Effector CD8-positive, alpha-beta T cell (primary cell): ENCODE measurements at places on chromosomes 7 and 10.

- DNase-seq, result peak; percentile 8
These were observed 652 bp downstream of the KAZALD1 start for GRCh38 chr10:101062232-101063049.

DNA sequence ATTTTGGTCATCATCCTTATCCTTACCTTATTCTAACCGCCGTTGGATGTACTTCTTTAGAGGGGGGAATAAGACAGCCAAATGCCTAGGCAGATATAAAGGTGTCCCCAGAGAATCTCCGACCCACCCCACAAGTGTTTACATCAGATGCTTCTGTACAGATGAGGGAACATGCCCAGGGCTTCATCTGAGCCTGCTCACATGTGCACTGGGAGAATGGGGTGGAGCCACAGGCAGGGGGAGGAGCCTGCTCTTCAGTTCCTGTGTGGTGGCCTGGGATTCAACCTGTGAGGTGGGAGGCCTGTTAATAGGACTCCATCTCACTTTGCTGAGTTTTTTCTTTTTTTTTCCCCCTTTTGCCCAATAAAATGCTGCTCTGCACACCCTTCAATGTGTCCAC is 27.6 kb upstream of the OPTN start:
- no peak for DNase-seq

- no peak for DNase-seq
These were observed 4.1 kb downstream of the PRSS2 start for GRCh38 chr7:142774826-142775225.

DNA sequence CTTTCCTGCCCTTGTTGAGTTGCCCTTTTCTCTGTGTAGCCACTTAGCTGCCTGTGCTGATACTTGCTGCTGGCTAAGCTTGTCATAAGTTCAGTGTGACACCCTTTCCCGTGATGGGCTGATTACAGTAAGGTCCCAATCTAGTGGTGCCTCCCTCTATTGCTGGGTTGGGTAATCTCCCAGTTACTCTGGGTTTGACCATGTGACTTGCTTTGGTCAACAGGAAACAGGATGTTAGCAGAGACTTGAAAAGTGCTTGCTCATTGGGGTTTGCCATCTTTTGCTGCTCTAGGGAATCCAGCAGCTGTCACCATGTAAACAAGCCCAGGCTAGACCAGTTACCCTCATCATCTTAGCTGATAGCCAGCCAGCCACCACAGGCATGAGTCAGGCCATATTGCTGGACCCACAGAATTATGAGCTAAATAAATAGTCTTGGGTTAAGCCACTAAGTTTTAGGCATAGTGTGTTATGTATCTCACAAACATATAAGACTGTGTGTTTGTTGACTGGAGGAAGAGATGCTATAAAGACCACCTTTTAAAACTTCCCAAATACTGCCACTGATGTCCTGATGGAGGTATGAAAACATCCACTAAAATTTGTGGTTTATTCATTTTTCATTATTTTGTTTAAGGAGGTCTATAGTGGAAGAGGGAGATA is 4.0 kb upstream of the LEP start:
- no peak for DNase-seq

DNA sequence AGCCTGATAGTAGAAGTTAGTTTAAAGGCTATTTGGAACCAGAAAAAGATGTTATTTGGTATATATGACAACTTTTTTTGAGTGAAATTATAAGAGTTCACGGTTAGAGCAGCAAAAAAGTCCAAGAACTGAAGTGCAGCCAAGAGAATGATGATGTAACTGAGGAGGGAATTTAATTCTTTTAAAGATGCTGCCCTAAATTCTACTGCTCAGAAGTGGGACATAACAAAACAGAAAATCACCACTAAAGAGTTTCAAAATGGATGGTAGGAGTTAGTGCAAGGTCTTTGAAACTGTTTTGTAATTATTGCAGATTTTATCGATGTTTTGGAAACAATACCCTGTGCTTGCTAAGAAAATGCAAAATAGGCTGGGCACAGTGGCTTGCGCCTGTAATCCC is 6.5 kb downstream of the SAMD8 start:
- DNase-seq, result no peak
